ENCODE measurements at places on chromosomes 2 and 18. TPM values are rescaled to one million over a fixed set of nuclear protein-coding genes. Genes with fewer than 3 reads are reported as not detected.
A peak's percentile ranks its signal among the peaks of the same experiment; 100 is the strongest.

DES gene
- total RNA-seq, result 1.3 TPM

CFAP221 gene
- total RNA-seq, result not detected

UGT1A6 gene
- total RNA-seq, result not detected

MGAT4A gene
- total RNA-seq, result 185 TPM

- no peak overlapping the region for H3K27ac ChIP-seq
- H3K27me3 ChIP-seq, result no peaks in the 10 kb centered on the region
- no peak for DNase-seq
- no peaks in the 10 kb centered on the region for H3K4me1 ChIP-seq
- no peak overlapping the region for H3K4me3 ChIP-seq
Observed at GRCh38 chr18:57787068-57787685, 15.9 kb downstream of the ATP8B1 start.

- H3K36me3 ChIP-seq, result peaks cover 5% of the 10 kb centered on the region
- H3K27me3 ChIP-seq, result no peaks in the 10 kb centered on the region
- no peak for DNase-seq
- H3K27ac ChIP-seq, result no peak overlapping the region
- no peak overlapping the region for H3K4me3 ChIP-seq
Observed at GRCh38 chr2:9895669-9896590, 52.7 kb downstream of the TAF1B start.

DNA sequence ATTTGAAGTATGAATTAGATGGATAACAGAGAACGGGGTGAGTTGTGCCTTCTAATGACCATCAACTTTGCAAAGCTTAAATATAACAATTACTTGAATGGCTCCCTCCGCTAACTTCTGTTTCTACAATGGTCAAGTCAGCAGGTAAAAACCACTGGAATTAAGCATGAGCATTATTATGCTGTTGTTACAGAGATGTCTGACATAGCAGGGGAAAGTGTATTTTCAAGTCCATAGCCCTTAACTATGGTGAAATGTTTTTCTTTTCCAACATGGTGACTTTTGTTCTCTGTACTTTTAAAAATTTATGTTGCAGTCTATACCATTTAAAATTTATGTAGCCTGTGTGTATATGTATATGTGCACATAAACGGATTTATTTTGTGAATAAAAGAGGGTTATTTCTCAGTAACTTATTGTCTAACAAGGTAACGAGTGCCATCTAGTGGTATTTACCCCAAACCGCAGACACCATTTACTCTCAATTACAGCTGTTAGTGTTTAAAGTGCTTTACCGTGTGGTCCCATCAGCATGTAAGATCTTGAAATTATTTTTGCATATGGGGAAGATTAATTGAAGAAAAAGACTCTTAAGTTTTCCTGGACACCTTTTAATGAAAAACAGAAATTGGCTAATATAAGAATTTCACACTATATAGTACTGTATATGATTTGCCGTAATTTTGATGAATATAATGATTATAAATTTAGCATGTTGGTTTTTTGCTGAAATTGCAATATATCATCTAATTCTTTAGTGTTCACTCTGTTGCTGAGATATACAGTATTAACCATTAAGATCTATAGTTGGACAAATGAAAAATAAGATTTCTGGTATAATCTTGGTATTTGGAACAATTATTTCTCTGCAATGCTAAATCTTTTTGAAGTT, 78.2 kb downstream of the UBE2E3 start:
- no peaks in the 10 kb centered on the region for H3K27me3 ChIP-seq
- H3K4me3 ChIP-seq, result no peak overlapping the region
- peaks cover 1% of the 10 kb centered on the region for H3K4me1 ChIP-seq

DNA sequence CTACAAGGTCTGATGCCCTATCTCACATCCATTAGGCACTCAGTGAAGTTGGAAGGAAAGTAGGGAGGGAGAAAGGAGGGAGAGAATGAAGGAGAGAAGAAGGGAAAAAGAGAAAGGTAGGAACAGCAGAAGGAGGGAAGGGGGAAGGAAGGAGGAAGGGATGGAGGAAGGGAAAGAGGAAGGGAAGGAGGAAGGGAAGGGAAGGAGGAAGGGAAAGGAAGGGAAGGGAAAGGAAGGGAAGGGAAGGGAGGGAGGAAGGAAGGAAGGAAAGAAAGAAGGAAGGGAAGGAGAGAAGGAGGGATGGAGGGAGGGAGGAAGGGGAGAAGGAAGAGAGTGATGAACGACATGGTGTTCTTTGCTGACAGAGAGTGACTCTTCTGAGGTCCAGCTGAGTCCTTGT, 468.9 kb upstream of the MYT1L start:
- no peak for DNase-seq
- no peak overlapping the region for H3K4me3 ChIP-seq
- no peaks in the 10 kb centered on the region for H3K36me3 ChIP-seq

GRCh38 chr2:30527859-30528258, 80.8 kb downstream of the LCLAT1 start:
- no peak for DNase-seq
- peaks cover 7% of the 10 kb centered on the region for H3K36me3 ChIP-seq
- no peak overlapping the region for H3K27ac ChIP-seq
- H3K27me3 ChIP-seq, result no peaks in the 10 kb centered on the region
- H3K4me3 ChIP-seq, result no peak overlapping the region

GRCh38 chr2:237691908-237692600, 64.7 kb downstream of the LRRFIP1 start:
- H3K36me3 ChIP-seq, result no peaks in the 10 kb centered on the region
- no peaks in the 10 kb centered on the region for H3K27me3 ChIP-seq
- peak; percentile 93 for DNase-seq
- peak overlapping the region; percentile 93 for H3K4me3 ChIP-seq
- H3K4me1 ChIP-seq, result peaks cover 77% of the 10 kb centered on the region
- H3K27ac ChIP-seq, result peak overlapping the region; percentile 95

DNA sequence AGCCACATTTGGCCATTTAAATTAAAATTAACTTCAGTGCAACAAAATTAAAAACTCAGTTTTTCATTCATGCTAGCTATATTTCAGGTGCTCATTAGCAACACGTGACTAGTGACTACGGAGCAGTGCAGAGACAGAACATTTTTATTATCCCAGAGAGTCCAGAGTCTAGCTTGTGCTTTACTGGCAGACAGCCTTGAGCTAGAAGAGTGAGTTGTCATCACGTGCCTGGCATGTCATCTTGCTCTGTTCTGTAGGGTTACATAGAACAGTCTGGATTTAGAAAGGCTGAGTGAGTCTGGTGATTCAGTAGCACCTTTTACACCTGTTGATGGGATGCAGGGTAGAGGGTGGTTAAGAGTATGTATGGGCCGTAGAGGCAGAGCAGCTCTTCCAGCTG, 136.9 kb upstream of the IL1R2 start:
- H3K27ac ChIP-seq, result no peak overlapping the region
- H3K27me3 ChIP-seq, result no peaks in the 10 kb centered on the region
- H3K36me3 ChIP-seq, result peaks cover 89% of the 10 kb centered on the region
- no peak for DNase-seq
- H3K4me3 ChIP-seq, result no peak overlapping the region
- no peaks in the 10 kb centered on the region for H3K4me1 ChIP-seq

GRCh38 chr18:2336690-2337392, 234.5 kb downstream of the METTL4 start:
- no peaks in the 10 kb centered on the region for H3K4me1 ChIP-seq
- no peaks in the 10 kb centered on the region for H3K36me3 ChIP-seq
- DNase-seq, result no peak
- no peak overlapping the region for H3K27ac ChIP-seq
- no peak overlapping the region for H3K4me3 ChIP-seq

- DNase-seq, result no peak
- H3K27ac ChIP-seq, result no peak overlapping the region
- peaks cover 3% of the 10 kb centered on the region for H3K27me3 ChIP-seq
- no peaks in the 10 kb centered on the region for H3K36me3 ChIP-seq
- no peaks in the 10 kb centered on the region for H3K4me1 ChIP-seq
Observed at GRCh38 chr2:200640176-200640575, 54.4 kb downstream of the AOX1 start.

DNA sequence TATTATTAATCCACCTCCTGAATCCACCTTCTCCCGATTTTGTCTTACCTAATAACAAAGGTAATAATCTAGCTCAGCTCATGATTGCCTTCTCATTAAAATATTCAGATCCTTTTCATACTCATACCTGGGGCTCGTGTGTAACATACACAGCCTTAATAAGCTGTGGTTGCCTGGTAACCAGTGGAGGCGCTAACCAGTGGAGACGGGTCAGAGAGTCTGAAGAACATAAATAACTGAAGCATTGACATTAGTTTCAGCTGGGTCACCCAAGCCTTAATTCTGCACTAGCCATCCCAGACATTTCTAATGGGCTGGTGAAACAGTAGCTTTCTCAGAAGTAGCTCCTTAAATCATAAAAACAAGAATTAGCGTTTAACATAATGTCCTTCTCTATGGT, 14.8 kb upstream of the DTNA start:
- no peaks in the 10 kb centered on the region for H3K4me1 ChIP-seq
- H3K36me3 ChIP-seq, result no peaks in the 10 kb centered on the region
- H3K27ac ChIP-seq, result no peak overlapping the region
- no peak overlapping the region for H3K4me3 ChIP-seq
- H3K27me3 ChIP-seq, result peaks cover under 1% of the 10 kb centered on the region

DNA sequence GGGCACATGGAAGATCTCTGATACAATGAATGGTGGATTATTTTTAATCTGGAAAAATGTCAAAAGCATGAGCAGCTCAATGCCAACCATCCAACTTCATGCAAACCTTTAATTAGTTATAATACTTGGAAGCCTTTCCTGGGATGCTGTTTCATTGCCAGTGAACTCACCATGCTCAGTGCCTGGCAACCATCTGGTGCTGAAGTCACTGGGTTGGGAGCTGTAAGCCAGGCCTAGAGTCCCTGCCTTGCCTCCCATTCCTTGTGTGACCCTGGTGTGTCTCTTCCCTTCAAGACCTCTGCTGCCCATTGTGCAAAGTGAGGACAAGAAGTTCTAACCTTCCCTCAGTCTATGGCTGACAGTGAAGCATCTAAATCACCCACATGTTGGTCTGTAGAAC, 458.7 kb downstream of the RNF144A start:
- H3K36me3 ChIP-seq, result no peaks in the 10 kb centered on the region
- DNase-seq, result no peak
- H3K27ac ChIP-seq, result no peak overlapping the region
- H3K4me3 ChIP-seq, result no peak overlapping the region

- H3K4me3 ChIP-seq, result no peak overlapping the region
- H3K36me3 ChIP-seq, result no peaks in the 10 kb centered on the region
- H3K4me1 ChIP-seq, result no peaks in the 10 kb centered on the region
- no peak overlapping the region for H3K27ac ChIP-seq
- H3K27me3 ChIP-seq, result no peaks in the 10 kb centered on the region
Observed at GRCh38 chr18:52903857-52904256, 563.9 kb downstream of the DCC start.

GRCh38 chr2:6941299-6942046, 24.3 kb downstream of the RNF144A start:
- H3K27me3 ChIP-seq, result no peaks in the 10 kb centered on the region
- no peak overlapping the region for H3K27ac ChIP-seq
- H3K4me1 ChIP-seq, result peaks cover 6% of the 10 kb centered on the region
- no peak overlapping the region for H3K4me3 ChIP-seq

Measured in T-cell (primary cell).